ENCODE measurements at places on chromosomes 7 and 10. TPM values are rescaled to one million over a fixed set of nuclear protein-coding genes. Genes with fewer than 3 reads are reported as not detected.

GRCh38 chr10:21526188-21526859 is 842 bp upstream of the SKIDA1 start:
- ATAC-seq, result peak; percentile 81

GRCh38 chr7:71518880-71519279 is 386.9 kb downstream of the GALNT17 start:
- no peak for ATAC-seq

The VPS50 gene
- total RNA-seq, result 21.8 TPM

GRCh38 chr10:80509403-80510161 is 28.1 kb upstream of the SH2D4B start:
- no peak for ATAC-seq

- ATAC-seq, result peak; percentile 74
Observed at GRCh38 chr7:87474533-87475358, 734 bp downstream of the ABCB4 start.
